Muscle of back (tissue), 13 donors: ENCODE measurements at places on chromosomes 7 and 10. TPM values are rescaled to one million over a fixed set of nuclear protein-coding genes. Genes with fewer than 3 reads are reported as not detected.

CBX3 gene
- polyA plus RNA-seq: 190 TPM

CRYGN gene
- 0.09 TPM for polyA plus RNA-seq

ABLIM1 gene
- polyA plus RNA-seq: 54.7 TPM

PTER gene
- 7.3 TPM for polyA plus RNA-seq

SEMA3C gene
- 157 TPM for polyA plus RNA-seq

ASZ1 gene
- 0.08 TPM for polyA plus RNA-seq

SH2D4B gene
- not detected for polyA plus RNA-seq

STEAP1B gene
- polyA plus RNA-seq: 1.3 TPM

SPACDR gene
- 2.3 TPM for polyA plus RNA-seq
